ENCODE measurements at places on chromosomes 11 and 22.

DNA sequence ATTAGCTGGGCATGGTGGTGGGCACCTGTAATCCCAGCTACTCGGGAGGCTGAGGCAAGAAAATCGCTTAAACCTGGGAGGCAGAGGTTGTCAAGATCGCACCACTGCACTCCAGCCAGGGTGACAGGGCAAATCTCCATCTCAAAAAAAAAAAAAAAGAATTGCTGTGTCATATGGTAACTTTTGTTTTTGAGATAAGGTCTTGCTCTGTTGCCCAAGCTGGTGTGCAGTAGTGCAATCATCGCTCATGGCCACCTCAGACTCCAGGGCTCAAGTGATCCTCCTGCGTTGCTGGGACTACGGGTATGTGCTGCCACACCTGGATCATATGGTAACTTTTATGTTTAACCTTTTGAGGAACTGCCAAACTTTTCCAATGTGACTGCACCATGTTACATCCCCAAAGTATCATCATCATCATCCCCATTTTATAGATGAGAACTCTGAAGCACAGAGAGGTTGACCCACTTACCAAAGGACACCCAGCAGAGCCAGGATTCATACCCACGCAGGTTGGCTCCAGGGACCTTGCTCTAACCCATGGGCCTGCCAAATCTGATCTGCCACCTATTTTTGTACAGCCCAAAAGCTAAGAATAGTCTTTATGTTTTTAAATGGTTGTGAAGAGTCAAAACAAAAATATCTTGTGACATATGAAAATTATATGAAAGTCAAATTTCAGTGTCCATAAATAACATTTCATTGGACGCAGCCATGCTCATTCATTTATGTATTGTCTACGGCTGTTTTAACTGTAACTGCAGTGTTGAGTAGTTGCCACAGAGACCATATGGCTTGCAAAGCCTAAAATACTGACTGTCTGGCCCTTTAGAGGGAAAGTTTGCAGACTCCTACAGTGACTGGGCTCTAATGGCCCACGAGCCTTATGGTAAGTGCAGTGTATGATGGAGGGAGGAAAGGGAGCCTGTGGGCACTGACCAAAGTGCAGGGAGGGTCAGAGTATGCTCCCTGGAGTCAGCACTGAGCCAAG is 45.3 kb downstream of the GDPD5 start:
- no peak for DNase-seq

DNA sequence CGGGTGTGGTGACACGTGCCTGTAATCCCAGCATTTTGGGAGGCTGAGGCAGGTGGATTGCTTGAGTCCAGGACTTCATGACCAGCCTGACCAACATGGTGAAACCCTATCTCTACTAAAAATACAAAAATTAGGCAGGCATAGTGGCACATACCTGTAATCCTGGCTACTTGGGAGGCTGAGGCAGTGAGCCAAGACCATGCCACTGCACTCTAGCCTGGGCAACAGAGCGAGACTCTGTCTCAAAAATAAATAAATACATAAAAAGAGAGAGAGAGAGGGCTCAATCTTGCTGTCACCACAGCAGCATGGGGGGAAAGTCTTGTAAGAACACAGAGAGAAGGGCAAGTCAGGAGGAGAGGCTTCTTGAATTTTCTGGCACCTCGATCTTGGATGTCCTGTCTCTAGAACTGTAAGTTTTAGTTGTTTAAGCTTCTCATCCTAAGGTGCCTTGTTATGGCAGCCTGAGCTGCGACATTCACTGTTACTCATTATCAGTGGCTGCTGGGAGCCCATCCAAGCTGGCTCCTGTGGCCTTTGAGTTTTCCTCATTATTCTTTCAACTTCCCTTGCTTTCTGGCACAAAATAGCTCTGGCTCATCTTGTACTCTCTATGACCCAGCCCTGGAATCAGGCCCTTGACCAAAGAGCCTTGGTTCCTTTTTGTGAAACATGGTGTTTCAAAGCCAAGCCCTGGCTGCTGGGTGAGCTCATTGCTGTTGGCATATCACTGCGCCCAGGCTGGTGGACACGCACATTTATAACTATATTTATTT is 8.0 kb upstream of the PSMC3 start:
- peak; percentile 70 for DNase-seq

- DNase-seq = no peak
These were observed 58.9 kb upstream of the EMID1 start for GRCh38 chr22:29146771-29147170.

- DNase-seq = no peak
These were observed 20.6 kb downstream of the PHF21A start for GRCh38 chr11:46100670-46101069.

DNA sequence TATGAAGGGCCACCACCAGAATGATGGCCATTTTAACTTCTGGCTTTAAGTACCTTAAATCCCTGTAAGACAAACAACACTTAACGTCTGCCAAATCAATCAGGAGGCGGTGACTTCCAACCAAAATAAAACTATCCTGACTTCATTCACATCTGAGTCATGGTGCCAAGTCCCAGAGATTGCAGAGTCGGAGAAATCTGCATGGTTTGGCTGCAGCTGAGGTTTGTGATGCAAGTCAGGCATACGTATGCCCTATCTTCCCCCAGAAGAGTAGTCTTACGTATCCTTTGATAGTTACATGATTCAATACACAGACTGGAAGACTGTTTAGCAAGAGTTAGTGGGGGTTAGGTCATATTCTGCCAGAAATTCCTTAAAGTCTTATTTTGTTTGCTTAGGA is 1.7 kb upstream of the GAB2 start:
- DNase-seq = peak; percentile 81

DNA sequence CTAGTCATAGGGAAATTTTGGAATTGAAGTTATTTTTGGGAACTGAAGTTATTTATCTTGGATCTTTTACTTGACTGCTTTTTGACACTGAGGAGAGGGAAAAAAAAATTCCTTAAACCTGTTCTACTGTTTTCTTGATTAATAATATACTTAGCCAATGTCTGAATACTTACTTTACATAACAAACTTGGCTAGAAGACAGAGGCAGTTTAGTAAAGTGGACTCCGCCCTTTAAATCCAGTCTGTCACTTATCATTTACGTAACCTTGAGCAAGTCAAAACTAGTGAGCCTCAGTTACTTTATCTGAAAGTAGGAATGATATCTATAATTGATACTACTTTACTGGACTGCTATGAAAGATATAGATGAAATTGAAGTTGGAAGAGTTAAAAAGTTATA is 19.5 kb downstream of the CTSC start:
- DNase-seq = no peak

DNA sequence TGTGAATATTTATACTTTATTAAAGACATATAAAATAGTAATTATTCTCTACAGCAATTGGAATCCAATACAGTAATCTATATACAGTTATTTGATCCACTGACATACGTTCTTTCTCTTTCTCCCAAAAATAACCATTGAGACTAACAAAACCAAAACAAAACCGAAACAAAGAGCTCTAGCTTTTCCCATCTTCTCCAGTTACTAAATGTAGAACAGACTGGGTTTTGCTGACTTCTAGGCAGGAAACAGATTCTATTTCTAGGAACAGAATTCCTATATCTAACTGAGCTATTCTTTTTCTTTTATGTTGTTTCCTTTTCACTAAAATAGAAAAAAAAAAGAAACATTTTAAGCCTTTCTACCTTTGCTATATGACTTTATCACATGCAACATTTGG is 80.1 kb downstream of the PACS1 start:
- DNase-seq = no peak

- DNase-seq = no peak
These were observed 218.8 kb downstream of the PGR start for GRCh38 chr11:100910808-100911207.

- DNase-seq = no peak
These were observed 26.9 kb upstream of the TENM4 start for GRCh38 chr11:79467761-79468160.

DNA sequence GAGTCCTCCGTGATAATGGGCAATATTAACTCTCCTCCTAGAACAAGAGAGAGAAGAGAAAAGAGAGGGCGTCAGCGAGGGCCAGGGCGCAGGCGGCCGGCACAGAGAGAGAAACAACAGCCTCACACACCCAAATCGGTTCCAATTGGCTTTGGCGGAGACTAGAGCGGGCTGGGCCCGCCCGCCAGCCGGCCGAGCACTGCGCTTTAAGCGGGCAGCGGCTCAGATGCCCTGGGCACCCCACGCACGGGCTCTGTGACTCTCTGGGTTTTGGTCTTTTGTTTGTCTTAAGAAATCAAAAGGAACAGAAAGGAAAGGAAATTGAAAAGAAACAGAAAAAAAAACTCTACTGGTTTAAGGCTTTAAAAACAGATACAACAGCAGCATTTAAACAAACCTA is 17.0 kb downstream of the SLC22A12 start:
- DNase-seq = peak; percentile 87

GRCh38 chr22:17783773-17784480 is 9.7 kb upstream of the BID start:
- no peak for DNase-seq

DNA sequence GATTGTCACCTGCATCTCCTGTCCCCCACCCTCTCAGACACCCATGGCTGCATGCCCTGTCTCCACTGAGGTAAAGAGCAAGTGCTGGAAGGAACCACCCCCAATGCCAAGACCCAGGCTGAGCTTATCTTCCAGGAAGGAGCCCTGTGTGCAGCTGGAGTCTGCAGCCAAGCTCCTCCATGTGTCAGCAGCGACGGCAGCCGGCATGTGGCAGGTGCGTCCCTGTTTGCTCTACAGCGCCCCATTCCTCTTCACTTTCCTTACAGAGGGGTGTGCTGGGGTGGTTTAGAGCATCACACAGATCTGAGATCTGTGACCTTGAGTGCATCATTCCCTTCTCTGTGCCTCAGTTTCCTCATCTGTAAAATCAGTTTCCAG is 7.7 kb upstream of the MN1 start:
- no peak for DNase-seq

- peak; percentile 70 for DNase-seq
These were observed 35.1 kb downstream of the FBLN1 start for GRCh38 chr22:45537734-45538181.

DNA sequence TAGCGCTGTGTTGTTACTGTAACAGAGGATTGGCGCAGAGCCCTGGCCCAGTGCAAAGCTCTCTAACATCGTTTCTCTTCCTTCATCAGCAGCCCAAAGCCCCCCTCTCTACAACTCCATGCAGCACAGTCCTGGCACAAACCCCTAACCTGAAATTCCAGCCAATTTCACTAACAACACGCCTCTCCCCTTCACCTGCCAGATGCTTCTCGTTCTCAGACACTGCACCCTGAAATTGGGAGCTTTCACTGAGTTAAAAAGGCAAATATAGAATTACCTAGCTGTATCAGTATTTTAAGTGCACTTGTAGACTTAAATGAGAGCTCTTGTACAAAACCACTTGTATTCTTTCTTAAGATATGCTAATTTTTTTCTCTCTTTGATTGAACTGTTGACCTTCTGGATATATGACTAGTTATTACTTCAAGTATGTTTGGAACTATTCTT is 16.3 kb downstream of the GRAP2 start:
- no peak for DNase-seq

GRCh38 chr11:43576320-43576802 is 104.2 kb upstream of the HSD17B12 start:
- no peak for DNase-seq

- DNase-seq = no peak
These were observed 31.6 kb upstream of the A4GALT start for GRCh38 chr22:42752230-42752746.
